ENCODE measurements at places on chromosomes 11 and 22.

- no peak for DNase-seq
Measured at GRCh38 chr22:22941831-22942510, 54.4 kb downstream of the IGLL5 start.

- no peak for DNase-seq
Measured at GRCh38 chr22:21652547-21653545, 10.7 kb downstream of the SDF2L1 start.

- DNase-seq: no peak
Measured at GRCh38 chr22:33792832-33793231, 127.4 kb downstream of the LARGE1 start.

DNA sequence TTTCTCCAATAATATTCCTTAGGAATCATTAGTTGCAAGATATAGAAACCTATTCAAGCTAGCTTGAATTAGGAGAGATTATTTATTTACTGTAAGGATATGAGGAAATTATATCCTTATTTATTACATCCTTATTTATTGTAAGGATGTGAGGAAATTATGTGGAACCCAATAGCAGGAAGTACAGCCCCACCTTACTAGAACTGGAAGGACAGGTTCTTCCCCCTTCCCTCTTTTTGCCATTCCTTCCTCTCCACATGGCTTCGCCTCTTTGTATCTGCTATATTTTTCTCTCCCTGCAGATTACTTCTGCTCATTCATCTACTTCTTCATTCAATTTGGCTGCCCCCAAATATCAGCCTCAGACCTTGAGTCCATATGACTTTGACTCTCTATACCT lies 49.5 kb upstream of the B3GNT6 start:
- DNase-seq: no peak

DNA sequence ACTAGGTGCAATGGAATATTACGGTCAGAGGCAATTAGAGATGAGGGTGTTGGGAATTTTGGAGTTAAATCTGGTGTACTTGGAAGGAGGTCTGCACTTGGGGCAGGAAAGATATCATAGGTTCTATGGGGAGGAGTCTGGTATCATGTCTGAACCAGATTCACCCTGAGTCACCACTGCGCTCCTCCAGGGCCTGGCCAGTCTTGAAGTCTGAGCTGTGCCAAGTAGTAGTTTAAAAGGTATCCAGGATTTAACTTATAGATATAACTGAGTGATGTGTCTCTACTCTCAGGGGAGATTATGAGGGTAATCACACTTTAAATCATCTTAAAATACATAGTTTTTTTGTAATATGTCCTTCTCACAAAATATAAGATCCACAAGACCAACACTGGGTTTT lies 6.6 kb downstream of the CNGA4 start:
- DNase-seq: no peak

DNA sequence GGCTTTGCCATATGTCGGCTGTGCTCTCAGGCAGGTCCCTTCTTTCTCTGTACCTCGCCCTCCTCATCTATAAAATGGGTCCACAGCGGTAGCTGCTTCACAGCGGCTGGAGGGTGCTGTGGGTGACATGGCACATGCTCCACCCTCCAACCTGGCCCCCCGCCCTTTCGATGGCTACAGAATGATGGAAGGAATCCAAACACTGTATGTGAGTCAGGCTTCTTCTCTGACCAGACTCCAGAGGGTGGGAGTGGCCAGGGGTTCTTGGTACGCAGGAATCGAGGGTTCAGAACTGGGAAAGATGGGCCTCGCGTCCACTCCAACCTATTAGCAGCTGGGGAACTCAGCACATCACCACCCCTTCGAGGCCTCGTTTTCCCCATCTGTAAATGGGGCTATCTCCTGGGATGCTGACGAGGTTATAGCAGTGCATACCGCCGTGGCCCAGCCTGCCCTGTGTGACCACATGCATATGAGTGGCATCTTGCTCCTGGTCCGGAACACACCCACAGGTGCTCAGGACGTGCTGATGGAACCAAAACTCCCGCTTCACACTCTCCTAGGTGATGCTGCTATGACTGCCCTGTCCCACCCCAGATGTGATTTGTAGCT lies 26.4 kb downstream of the MN1 start:
- no peak for DNase-seq

DNA sequence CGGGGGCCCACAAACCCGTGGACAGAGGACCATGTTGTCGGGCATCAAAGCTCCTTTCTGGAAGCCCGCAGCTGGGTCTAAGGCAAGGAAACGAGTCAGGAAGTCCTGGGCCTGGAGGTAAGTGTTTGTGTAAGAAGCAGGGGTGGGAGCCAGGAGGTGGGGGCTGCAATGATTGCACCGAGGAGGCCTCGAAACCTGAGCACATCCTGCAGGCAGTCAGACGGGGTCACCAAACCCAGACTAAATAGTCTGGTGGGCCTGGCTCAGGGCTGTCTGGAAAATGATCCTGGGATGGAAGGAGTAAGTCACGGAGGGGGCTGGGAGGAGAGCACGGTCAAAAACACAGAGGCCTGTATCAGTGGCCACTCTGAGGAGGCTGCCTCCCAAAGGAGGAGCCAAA lies 539.2 kb downstream of the MN1 start:
- DNase-seq: no peak

GRCh38 chr11:2156416-2157182 lies 4.4 kb downstream of the INS start:
- DNase-seq: peak; percentile 26

- DNase-seq: no peak
Measured at GRCh38 chr11:61870541-61871031, 20.8 kb downstream of the FADS3 start.

- peak; percentile 8 for DNase-seq
Measured at GRCh38 chr11:110077831-110078325, 15.3 kb upstream of the ZC3H12C start.

DNA sequence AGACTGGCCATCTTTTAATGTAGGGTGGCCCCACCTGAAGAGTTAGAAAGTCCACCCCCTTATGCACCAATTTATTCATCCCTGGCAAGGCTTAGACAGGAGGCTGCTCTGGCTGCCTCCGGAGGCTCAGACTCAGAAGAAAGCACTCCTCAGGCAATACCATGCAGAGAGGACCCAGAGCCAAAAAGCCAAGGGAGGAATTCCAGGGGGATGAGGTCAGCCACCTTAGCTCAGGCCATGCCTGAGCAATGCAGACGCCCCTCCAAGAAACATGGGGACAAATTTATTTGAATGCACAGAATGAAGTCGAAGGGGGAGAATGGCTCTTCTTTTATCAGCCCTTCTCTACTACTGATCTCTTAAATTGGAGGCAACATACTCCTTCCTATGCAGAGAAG lies 39.7 kb upstream of the GLYAT start:
- no peak for DNase-seq

DNA sequence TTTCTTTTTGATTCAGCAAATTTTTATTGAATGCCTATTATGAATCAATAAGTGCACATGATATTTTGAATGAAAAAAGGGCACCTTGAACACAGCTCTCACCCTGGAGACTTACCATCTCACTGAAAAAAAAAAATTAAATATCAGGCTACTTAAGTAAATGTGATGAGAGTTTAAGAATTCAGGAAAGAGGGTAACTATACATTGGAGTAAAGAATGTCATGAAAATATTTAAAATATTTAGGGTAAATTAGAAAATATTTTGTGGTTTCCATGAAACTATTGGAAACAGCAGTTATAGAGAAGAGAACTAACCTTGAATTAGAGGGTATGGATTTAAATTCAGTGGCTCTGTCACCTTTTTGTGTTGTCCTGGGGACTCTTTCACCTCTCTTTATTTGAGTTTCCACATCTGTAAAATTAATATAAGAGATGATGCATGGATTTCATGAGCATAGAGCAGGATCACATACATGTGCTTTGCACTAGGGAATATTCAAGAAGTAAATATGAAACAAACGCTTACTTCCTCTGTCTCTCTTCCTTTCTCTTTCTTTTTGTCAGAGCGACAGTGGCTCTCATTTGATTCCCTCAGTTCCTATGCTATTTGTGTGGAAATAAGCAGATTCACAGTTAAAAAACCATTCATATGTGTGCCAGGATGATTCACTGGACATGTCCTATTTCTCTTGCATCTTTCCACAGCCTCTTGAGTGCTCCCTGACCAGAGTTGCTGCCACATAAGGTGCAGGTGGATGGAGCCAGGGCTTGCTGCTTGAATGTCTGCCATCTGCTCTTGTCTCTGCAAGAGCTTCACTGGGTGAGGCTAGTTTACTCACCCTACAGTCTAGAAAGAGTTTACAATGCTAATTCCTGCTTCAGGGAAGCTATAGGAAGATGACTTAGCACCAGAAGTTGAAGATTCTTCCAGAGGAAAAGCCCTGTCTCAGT lies 533.1 kb downstream of the ETS1 start:
- no peak for DNase-seq

DNA sequence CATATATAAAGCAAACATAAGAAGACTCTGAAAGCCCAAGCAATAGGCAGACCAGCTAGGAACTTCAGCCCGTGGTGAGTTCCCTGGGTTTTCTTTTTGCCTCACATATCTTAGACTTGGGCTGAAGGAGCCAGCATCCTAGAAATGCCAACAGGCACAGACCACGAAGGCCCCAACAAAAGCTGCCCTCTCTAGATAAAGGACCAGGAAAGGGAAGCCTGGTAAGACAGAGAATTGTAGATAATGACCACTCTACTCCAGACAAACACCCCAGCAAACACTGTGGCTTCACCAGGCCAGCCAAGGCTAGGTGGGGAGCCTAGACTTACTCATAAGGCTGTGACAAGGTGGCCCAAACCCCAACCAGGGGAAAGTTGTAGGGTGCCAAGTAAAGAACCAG lies 11.2 kb downstream of the GAL start:
- DNase-seq: no peak

GRCh38 chr22:41561788-41562187 lies 978 bp downstream of the CSDC2 start:
- no peak for DNase-seq

DNA sequence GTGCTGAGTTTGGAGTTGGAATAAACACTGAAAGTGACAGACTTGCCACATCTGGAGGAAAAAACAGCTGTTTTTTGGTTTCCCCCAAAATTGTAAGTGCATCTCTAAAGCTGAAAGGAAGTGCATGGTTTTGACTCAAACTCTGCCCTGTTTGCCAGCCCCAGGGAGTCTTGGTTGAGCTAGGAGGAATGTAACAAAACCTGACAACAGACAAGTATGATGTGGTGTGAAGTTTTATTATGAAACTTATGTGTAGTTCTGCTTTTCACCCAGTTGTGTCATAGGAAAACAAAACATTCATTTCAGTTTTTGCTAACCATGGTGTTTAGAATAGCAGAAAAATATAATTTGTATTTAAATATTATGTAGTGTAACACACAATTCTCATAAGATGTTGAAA lies 31.7 kb upstream of the PDE3B start:
- no peak for DNase-seq

GRCh38 chr22:29690476-29690875 lies 29.3 kb upstream of the CABP7 start:
- no peak for DNase-seq

- no peak for DNase-seq
Measured at GRCh38 chr11:7570241-7570640, 56.4 kb downstream of the PPFIBP2 start.

DNA sequence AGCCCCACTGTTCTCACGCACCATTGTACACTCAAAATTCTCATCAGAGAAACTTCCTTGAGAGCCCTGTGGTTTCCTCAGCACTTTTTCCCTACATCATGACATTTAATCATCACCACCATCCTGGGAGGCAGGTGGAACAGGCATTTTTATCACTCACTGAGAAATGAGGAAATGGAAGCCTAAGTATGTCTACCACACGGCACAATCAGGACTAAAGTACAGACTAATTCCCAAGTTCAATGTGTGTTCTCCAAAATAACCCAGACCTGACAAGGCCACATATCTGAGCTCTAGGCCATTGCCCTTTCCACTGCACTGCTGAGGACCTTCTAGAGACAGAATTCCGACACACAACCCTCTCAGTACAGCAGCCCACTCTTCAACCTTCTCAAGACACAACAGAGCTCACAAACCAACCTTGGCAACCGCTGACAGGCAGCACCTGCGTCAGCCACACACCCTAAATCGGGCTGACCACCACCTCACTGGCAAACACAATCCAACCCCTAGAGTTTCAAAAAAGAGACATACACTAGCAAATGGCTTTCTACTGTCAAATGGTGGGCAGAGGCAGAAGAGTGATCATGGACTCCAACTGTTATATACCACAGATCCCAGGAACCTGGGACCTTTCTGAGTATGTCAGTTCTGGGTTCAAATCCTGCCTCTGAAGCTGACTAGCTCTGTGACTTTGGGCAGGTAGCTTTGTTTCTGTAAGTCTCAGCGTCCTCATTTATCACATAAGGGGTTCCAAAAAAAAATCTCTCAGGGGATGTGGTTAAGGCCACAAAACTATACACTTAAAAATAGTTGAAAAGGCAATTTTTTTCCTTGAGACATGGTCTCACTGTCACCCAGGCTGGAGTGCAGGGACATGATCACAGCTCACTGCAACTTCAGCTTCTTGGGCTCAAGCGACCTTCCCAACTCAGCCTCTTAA lies 16.3 kb downstream of the SMCO4 start:
- DNase-seq: no peak

DNA sequence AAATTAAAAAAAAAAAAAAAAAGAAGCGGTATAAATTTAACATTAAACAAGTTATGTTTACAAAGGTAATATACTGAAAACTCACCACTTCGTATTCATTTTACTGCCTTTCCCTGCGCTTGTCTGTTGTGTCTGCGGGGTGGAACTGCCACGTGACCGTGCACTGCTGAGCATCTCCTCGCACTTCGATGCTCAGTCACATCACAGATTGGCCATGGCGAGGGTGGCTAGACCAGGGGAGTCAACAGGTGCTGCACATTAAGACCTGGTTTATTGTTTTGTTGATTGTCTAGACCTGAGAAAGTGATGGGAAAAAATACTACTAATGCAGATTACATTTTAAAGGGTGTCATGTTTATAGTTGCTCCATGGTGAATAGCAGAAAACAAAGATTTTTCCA lies 22.8 kb upstream of the TUB start:
- DNase-seq: no peak

DNA sequence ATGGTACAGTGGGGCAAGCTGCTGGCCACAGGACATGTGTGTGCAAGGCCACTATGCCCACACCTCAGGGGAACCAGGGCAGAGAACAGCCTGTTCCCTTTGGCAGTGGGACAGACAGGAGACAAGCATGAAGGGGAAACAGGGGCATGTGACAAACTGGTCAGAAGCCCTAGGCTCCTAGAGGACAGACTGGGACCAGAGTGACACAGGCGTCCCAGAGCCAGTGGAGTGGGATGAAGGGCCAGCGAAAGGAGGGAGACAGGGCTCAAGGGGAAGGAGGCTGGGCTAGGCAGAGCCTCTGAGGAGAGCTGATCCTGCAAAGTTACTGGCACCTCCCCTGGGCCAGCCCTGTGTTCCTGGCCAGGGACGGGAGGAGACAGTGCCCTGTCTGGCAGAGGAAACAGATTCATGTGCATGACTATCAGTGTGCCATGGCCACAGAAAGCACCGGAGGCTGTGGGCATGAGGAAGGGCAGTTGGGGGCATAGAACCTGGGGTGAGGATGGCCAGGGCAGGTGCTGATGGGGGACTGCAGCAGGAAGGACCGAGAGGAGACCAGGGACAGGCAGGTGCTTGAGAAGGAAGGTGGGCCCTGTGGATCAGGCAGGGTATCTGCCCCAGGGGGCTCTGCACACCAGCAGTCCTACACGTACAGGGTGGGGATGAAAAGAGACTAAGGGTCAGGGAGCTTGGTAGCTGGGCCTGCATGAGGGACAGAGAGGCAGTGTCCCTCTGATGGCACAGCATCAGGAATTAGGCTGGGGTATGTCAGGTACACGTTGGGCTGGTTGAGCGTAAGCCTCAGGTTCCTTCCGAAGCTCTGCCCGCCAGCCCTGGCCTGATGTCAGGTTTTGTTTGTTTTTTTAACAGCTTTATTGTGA lies 9.8 kb downstream of the DERL3 start:
- no peak for DNase-seq

Measured in occipital lobe (tissue), 3 donors.